Naive thymus-derived CD8-positive, alpha-beta T cell (primary cell): ENCODE measurements at places on chromosomes 12 and 14.

GRCh38 chr12:91094032-91094662 is 17.1 kb downstream of the LUM start:
- DNase-seq: no peak

DNA sequence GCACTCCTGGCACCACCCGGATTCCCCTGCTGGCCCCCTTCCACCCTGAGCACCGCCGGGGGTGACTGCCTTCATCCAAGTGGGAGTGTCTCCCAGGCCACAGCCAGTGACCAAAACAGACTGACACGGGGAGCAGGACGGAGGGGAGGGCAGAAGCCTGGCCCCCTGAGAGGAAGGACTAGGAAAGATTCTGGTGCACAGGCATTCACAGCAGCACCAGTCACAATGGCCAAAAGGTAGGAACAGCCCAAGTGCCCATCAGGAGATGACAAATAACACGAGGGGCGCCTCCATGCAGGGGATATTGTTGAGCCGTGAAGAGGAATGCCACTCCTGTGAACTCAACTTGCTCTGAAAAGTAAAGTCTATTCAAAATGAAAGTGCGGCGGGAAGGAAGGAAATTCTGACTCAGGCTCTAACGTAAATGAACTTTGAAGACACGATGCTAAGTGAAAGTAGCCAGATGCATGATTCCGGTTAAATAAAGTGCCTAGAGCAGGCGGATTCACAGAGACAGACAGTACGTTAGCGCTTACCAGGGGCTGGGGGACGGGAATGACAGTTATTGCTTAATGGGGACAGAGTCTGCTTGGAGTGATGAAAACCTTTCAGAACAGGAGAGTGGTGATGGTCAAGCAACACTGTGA is 146.1 kb upstream of the NCOR2 start:
- peak; percentile 46 for DNase-seq

DNA sequence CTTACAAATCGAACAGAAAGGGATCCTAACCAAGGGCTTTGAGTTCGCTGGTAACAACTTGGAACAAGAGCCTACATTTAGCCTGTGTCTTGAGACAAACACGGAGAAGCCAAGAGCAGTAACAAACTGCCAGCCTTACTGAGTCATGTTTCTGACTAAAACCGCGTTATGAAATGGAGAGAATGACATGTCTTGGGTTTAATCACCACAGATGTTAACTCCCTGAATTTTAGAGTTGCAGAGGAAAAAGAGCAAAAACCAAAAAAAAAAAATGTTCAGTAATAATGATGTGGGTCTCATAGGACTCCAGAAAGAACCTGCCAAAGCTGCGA is 1.0 kb downstream of the BLTP3B start:
- no peak for DNase-seq

DNA sequence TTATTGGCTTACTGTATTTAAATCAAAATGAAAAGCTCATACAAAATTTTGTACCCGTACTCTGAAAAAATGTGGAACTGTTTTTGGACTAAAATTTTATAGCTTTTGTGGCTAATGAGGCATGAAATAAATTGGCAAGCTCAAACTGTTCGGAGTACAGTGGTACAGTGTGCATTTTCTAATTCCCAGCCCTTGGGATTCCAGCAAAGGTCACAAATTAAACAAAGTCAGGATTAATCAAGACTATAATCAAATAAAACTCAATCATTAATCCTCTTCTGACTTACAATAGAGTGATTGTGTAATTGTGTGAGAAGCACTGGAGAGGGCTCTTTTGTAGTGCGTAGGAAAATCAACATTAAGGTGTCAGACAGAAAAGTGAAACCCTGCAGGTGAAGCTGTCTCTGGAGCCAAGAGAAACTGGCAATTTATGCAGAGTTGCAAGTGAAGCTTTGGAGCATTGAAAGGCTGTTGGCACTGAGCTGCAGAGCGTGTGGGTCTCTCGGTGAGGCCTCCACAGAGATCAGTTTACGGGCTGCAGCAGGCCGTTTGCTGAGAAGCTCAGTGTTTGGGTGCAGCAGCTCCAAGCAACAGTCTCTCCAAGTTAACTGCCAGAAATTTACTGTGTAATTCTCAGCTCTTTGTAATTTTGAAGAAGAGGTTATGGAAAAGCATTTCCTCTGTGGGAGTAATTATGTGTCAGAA is 275.9 kb downstream of the FBXL14 start:
- DNase-seq: no peak

- DNase-seq: no peak
Observed at GRCh38 chr12:38691164-38691563, 214.2 kb downstream of the CPNE8 start.

GRCh38 chr12:90254796-90255195 is 546.2 kb upstream of the ATP2B1 start:
- DNase-seq: no peak

DNA sequence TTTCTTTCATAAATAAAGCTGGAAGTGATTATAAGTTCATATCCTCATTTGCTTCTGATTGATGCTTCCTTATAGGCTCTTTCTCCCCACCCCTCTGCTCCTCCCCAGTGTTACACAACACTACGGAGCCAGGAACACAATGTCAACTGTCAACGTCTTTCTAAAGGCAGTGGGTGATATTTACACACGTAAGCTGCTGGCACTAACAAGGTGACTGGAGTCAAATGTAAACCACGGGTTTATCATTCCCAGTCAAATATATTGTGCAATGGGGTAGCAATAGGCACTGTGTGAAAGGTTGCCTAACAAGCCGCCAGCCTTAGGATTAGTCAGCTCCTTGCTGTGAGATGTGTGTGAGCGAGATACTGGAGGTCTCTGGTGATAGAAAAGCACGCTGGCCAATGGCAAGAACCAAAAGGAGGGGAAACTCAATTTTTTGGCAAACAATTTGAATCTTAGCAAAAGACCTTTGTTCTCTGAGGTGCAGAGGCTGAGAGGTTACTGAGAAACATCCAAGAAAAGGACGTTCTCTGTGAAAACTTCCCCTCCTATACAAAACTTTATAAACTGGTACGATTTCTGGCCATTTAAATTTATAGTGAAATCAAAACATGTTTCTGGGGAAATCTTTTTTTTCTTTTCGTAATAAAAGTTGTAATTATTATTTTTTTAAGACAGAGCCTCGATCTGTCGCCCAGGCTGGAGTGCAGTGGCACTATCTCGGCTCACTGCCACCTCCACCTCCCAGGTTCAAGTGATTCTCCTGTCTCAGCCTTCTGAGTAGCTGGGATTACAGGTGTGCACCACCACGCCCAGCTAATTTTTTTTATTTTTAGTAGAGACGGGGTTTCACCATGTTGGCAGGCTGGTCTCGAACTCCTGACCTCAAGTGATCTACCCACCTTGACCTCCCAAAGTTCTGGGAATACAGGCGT is 22.3 kb upstream of the HECTD1 start:
- no peak for DNase-seq

DNA sequence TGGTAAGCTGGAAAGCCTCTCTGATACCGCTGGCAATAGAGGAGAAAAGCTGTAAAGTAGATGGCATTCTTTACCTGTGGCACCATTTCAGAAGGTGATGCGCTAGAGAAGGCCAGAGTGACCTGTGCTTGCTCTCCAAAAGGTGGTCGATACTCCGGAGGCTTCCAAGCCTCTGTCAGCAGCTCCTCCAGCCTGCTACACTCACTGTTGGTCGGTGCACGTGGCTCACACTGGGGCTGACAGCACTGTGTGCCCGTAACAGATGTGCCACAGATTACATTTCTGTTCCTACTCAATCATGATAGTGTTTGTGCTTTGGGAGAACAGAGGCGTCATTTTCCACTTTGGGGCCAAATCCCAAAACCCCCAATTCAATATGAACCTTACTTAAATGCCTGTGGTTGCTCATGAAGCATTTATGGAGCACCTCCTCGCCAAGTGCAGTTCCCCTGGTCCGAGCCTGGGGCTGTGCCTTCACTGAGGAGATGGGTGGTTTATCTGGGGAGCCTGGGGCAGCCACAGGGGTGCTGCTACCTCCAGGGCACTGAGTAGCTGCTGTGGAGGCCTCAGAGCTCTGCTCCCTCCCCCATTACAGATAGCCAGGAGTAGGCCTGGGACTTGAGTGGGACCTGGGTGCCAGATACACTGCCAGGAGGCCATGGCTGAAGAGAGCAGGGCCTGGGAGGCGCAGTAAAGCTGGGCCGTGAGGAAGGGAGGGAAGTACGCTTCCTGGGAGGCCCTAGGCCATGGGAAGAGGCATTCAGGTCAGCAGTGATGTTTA is 26.8 kb downstream of the CCNK start:
- DNase-seq: no peak

- no peak for DNase-seq
Observed at GRCh38 chr12:100936661-100937060, 142.1 kb downstream of the ANO4 start.

DNA sequence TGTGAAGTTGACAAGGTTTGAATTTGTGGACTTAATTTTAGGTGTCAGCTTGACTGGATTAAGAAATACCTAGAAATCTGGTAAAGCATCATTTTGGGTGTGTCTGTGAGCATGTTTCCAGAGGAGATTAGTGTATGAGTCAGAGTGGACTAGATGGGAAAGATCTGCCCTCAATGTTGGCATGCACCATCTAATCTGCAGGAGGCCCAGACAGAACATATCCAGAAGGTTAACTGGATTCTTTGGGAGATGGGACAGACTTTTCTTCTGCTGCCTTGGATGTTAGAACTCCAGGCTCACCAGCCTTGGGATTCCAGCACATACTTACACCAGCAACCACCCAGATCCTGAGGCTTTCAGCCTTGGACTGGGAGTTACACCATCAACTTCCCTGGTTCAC is 14.1 kb downstream of the SGPP1 start:
- DNase-seq: no peak

DNA sequence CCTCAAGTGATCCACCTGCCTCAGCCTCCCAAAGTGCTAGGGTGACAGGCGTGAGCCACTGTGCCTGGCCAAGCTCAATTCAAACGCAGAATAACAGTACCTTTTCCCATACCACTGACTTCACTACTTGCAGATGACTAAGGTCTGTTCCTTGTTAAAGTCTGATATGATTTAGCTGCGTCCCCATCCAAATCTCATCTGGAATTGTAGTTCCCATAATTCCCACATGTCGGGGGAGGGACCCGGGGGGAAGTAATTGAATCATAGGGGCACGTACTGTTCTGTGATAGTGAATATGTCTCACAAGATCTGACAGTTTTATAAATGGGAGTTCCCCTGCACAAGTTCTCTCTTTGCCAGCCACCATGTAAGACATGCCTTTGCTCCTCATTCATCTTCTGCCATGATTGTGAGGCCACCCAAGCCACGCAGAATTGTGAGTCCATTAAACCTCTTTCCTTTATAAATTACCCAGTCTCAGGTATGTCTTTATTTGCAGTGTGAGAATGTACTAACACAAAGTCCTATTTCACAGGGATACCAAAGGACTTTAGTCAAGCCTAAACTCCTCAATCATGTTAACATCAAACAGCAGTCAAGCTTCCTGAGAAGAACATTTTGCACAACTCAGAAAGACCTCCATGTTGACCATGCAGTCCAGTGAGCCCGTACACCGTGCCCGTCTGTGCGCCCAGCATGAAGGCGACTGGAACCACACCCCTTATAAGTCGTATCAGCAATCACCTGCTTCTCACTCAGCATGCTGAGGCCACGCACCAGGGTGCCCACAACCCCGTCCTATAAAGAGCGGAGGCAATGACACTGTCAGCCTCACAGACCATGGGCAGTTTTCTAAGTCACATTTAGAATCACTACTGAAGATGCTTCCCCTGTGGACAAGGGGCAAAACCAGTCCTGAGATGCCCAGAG is 36.9 kb downstream of the FOXN3 start:
- DNase-seq: no peak

GRCh38 chr12:8018666-8019581 is 13.6 kb upstream of the FOXJ2 start:
- peak; percentile 42 for DNase-seq

GRCh38 chr12:53805791-53806190 is 54.0 kb upstream of the CISTR start:
- DNase-seq: no peak

DNA sequence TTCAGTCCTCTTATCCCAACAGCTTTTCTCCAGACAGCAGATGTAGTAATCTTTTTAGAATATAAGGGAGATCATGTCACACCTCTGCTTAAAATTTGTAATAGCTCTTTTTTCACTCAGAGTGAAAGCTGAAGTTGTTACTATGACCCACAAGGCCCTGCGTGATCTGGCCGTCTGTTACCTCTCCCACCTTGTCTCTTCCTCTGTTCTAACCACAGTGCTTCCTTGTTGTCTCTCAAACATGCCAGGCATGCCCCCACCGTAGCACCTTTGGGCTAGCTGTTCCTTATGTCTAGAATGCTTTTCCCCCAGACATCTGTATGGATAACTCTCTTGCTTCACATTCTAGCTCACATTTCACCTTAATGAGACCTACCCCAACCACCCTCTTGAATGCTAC is 6.5 kb downstream of the NECAP1 start:
- DNase-seq: peak; percentile 52

GRCh38 chr12:53660041-53660440 is 15.8 kb downstream of the ATP5MC2 start:
- no peak for DNase-seq

DNA sequence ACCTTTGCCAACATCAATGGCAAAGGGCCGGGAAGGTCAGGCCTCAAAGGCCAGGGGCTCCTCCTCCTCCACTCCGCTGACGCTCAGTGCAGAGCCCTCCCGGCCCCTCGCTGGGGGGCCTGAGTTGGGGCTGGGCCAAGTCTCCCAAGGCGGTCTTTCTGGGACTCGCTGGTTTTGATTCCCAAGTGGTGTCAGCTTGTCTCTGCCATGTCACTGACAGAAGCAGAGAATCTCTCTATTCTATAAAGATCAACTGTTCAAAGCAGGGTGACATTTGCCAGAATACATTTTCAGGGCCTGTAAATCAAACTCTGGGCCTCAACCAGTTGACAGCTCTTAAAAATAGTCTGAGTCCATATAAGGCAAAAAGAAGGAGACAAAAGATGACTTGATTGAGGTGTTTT is 75.9 kb downstream of the CCDC88C start:
- no peak for DNase-seq

DNA sequence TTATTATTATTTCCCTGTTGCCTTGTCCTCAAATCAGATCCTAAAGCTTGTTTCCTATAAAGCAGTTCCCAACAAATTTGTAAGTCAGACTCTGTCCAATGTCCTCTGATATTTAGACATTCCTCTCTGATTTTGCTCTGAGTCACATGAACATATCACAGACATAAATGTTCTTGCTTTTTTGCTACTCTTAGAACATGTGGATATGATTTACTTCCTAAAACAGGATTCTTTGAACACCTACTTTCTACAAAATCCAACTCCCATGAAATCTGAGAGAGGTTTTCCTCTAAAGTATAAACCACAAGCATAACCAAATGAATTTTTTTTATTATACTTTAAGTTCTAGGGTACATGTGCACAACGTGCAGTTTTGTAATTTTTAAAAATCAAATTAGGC is 181.3 kb upstream of the SLC38A2 start:
- no peak for DNase-seq

- no peak for DNase-seq
Observed at GRCh38 chr14:20618271-20618749, 23.2 kb downstream of the OR6S1 start.

- DNase-seq: no peak
Observed at GRCh38 chr14:65095633-65096205, 6.6 kb downstream of the MAX start.

GRCh38 chr12:115451780-115452736 is 768.1 kb upstream of the TBX3 start:
- DNase-seq: peak; percentile 4

GRCh38 chr12:80792861-80793260 is 76.1 kb downstream of the MYF5 start:
- no peak for DNase-seq
